T follicular helper cell (primary cell): ENCODE measurements at places on chromosomes 11 and 22.

DNA sequence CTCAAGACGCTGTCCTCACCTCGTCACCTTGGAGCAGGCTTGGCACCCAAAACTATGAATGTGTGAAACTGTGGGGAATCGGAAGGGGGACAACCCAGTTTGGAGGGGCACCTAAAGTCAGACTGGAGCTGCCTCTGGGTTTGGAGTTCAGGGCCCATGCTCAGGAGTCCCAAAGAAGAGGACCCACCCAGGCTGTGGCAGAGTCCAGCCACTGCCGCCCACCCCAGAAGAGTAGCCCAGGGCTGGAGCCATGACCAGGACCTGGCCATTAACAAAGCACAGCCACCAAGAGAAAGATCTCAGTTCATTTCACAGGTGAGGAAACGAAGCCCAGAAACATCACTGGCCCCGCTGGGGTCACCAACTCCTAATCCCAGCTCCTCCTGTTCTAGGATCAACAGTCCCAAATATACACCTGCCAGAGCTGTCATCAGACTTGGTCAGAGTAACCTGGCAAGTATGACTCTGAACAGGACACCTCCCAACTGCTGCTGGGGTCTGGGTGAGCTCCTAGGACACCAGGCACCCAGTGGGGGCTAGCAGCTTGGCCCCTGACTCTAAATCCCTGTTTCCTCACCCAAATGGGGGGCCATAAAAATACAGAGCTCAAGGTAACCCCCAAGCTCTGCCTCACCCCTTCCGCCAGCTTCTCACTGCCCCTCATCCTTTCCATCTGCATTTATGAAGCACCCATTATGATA, 2.7 kb downstream of the RAB3IL1 start:
- DNase-seq, result no peak

- no peak for DNase-seq
These were observed 41.7 kb downstream of the TBX1 start for GRCh38 chr22:19802001-19802893.

- no peak for DNase-seq
These were observed 80.9 kb upstream of the NARS2 start for GRCh38 chr11:78655561-78655960.

DNA sequence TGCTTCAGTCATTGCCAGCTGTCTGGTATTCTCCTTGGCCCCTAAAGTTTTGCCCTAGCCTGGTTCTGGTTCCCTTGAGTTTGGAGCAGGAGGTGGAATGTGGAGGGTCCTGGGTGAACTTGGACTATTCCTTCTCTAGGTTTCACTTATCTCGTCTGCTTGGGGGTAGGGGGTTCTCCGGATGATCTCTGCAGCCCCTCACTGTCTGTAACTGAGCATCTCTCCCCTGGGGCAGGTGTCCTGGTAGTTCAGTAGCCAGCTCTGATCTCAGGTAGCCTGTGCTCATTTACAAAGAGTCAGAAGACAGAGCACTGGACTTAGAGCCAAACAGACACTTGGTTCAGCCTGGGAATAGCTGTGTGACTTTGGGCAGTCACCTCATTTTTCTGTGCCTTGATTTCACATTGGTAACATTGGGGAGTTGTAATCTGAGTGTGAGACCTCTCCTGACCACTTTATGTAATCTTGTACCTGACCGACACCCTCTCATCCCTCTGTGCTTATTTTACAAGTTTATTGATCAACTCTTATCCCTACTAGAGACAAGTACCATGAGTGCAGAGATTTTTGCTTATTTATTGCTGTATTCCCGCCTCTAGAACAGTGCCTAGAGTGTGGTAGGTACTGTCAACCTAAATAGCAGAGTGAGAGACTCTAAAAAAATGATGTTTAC, 804 bp downstream of the CCDC134 start:
- DNase-seq, result no peak

DNA sequence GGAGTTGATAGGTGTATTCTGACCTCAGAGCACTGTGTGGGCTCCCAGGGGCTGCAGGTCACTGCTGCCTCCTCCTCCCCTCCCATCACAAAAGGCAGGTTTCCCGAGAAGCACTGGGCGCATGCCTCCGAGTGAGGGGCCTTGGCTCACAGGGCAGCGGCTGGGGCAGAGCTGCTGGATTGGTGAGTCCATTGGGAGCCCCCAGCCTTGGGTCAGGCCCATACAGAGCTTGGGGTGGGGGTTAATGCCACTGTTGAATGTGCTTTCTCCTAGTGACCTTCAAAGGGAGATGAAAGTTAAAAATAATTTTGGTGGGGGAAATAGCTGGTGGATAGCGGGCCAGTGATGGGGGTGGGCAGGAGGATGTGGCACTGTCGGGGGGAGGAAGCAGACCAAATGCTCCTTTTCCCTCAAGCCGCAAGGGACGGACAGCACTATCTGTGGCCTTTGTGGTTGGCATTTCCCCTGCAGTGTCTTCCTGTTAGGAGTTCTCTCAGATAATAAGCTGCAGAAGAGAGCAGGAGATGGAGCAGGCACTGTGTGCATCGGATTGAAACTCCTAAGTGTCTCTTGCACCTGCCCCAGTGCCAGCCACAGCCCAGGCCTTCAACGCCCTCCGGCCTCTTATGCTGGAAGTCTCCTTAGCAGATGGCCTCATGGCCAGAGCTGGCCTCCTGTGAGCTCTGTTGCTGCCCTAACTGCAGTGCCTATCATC, 3.2 kb downstream of the TUBA8 start:
- no peak for DNase-seq

- DNase-seq, result no peak
These were observed 22.6 kb downstream of the MMP26 start for GRCh38 chr11:4727171-4727570.

DNA sequence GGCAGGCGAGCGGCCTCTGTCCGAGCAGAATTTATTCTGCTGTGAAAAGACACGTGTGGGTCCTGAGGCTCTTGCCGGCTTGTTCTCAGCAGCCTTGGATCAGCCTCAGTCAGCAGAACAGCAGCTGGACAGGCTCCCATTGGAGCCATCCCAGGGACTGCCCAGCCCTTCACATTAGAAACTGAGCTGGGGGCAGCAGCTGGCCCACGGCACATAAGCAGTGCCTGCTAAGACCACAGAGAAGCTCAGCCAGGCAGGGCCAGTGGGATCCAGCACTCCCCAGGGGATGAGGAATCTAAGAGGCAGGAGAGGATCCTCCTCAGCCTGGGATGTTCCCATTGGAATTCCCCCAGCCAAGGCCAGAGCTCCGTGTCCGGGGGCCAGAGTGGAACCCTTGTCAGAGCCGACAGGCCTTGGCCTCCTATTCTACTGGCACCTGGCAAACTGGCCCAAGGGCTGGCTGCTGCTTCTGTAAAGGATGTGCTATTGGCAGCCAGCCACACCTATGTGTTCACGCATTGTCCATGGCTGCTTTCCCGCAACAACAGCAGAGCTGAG, 18.2 kb downstream of the RTN4R start:
- DNase-seq, result no peak

- no peak for DNase-seq
These were observed 26.5 kb downstream of the SCGB1A1 start for GRCh38 chr11:62445314-62445740.

- DNase-seq, result no peak
These were observed 2.9 kb downstream of the DIXDC1 start for GRCh38 chr11:111939836-111940604.

GRCh38 chr11:9651899-9652748, 11.8 kb upstream of the SWAP70 start:
- no peak for DNase-seq

DNA sequence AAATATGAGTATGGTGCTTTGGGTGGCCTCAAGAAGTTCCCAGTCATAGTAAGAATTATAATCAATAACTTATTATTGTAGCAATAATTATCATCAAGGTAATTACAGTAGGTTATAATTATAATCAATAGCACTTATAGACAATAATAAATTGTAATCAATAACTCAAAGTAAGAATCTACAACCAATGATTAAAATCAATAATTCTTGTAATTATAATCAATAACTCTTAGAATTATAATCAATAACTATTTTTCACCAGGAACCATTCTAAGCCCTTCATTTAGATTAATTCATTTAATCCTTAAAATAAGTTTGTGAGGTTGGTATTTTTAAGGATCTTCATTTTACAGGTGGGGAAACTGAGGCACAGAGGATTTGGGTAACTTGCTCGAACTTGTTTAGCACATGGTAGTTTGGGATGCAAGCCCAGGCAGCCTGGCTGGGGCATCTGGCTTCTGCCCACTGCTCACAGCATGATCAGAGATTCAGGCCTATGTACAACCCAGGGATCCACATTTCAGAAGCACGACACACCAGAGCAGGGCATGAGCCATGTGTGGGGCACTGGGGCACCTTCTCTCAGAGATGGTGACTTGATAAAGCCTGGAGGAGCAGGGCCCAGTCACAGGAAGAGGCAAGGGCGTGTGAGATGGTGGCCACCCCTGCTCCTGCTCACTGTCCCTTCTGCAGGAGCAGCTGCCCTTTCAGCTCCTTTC, 46.6 kb downstream of the SLC1A2 start:
- DNase-seq, result no peak

DNA sequence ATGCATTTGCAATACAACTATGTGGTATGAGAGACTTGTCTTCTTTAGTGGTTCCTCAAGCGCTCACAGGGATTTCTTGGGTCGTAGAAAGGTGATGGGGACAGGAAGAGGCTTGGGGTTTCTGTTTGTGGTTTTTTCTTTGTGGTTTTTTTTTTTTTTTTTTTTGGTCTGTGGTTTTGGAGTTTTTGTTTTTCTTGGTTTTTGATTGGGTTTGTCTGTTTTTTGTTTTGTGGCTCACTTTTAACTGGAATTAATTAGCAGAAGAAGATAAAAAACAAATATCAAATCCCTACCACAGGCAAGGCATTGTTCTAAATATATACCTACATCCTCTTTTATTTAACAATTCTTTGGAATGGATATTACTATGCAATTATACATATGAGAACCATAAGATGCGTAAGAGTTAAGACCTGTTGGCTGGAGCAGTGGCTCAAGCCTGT, 5.5 kb downstream of the TTC28 start:
- no peak for DNase-seq

- DNase-seq, result no peak
These were observed 16.1 kb upstream of the TMEM123 start for GRCh38 chr11:102468616-102469195.

DNA sequence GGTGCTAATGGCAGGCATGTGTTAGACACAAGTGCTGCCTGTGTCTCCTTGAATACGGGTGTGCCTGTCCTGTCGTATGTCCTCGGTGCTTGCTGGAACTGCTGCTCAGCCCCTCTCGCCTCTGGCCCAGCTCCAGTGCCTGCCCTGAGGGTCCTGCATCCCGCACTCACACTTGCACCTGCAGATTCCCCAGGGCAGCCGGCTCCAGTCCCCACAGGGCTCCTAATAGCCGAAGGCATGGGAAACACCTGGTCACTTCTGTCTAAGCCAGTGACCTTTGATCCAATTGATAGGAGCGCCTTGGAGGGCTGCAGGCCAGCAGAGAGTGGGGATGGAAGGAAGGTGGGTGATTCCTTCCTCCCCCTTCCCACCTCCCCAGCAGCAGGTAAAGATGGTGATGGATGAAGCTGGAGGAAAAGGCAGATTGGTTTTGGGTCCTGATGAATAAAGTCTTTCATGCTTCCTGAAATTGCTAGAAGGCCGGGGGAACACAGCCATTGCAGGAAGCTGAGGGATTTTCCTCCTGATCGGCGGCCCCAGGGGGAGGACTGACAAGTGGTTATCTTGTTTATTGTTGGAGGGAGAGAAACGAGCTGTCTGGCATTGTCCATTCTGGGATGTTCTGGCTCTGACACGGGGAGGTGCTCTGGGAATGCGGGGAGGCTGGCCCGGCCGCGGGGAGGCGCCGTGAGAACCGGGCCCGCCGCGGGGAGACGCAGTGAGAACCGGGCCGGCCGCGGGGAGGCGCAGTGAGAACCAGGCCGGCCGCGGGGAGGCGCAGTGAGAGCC, 110.9 kb upstream of the B3GAT1 start:
- no peak for DNase-seq

DNA sequence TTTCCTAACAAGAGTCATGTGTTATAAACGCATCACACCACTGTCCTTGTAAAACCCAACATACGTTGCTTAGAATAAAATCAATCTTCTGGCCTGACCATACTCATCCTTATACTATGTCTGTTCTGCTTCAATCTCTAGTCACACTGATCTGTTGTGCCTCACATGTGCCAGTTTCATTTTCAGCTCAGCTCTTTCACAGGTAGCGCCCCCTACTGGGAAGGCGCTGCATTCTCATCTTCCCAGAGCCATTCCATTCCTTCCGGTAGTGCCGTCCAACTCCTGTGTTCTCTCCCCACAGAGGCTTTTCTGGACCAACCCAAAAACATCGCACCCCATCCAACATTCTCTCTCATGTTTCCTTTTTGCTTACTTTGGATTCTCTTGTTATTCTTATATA, 22.2 kb downstream of the CASP5 start:
- DNase-seq, result peak; percentile 3

- no peak for DNase-seq
These were observed 17.1 kb upstream of the B3GAT1 start for GRCh38 chr11:134429106-134429505.

GRCh38 chr22:35892192-35892591, 136.4 kb downstream of the RBFOX2 start:
- DNase-seq, result no peak

- DNase-seq, result no peak
These were observed 38.5 kb upstream of the ARFGAP3 start for GRCh38 chr22:42895541-42895981.

- DNase-seq, result no peak
These were observed 735.0 kb downstream of the BRD1 start for GRCh38 chr22:49092716-49093115.

DNA sequence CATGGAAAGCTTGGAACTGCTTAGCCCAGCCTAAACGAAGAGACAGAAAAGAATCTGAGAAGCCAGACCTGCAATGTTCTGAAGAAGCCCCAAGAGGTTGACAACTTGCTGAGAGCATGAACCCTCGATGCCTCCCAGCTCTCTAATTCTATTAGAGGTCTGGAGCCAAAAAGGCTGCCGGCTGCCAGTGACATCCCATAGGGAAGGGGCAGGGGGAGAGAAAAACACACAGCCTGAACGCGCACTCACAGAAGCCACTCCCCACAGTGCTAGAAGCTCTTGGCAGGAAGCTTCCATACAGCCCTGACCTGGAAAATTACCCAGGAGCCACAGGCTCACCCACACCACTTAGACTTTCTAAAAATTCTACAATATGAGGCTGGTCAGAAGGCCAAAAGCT, 18.3 kb downstream of the POLDIP3 start:
- no peak for DNase-seq

GRCh38 chr11:121244884-121245283, 47.7 kb upstream of the SC5D start:
- no peak for DNase-seq

GRCh38 chr11:69726481-69726880, 22.7 kb upstream of the FGF19 start:
- no peak for DNase-seq

DNA sequence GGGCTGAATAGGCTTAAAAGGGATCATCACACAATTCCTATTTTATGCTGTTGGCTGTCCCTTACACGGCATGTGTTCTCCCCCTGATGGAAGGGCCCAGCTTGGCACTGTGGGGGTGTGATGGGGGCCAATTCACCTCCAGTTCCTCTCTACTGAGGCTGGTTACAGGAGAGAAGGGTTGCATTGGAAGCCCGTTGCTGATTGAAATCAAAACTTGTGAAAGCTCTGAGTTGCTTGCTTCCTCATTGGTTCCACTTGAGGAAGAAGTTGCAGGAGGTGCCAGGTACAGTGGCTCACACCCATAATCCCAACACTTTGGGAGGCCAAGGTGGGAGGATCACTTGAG, 13.3 kb upstream of the PRG2 start:
- DNase-seq, result no peak

- DNase-seq, result no peak
These were observed 22.7 kb downstream of the EIF3F start for GRCh38 chr11:8009856-8010255.

GRCh38 chr11:30429550-30429949, 106.6 kb downstream of the ARL14EP start:
- no peak for DNase-seq

- no peak for DNase-seq
These were observed 95.3 kb upstream of the TBCEL start for GRCh38 chr11:120928627-120929026.
